ENCODE measurements at places on chromosomes 6 and 20.

GRCh38 chr6:36848658-36849441, 9.6 kb upstream of the CPNE5 start:
- DNase-seq: no peak

DNA sequence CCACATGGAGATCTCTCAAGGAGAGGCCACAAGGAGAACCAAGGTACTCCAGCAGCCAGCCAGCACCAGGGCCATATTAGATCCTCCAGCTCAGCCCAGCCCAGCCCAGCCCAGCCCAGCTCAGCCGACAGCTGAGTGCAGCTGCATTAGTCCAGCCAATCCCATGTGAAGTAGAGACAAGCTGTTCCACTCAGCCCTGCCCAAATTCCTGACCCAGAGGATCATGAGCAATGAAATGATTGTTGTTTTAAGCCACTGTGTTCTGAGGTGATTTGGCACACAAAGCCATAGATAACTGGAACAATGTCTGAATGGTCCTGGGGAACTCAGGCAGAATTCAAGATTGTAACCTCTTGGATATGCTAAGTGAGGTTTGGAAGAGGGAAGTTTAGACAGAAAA, 59.5 kb upstream of the BMP2 start:
- peak; percentile 90 for DNase-seq

DNA sequence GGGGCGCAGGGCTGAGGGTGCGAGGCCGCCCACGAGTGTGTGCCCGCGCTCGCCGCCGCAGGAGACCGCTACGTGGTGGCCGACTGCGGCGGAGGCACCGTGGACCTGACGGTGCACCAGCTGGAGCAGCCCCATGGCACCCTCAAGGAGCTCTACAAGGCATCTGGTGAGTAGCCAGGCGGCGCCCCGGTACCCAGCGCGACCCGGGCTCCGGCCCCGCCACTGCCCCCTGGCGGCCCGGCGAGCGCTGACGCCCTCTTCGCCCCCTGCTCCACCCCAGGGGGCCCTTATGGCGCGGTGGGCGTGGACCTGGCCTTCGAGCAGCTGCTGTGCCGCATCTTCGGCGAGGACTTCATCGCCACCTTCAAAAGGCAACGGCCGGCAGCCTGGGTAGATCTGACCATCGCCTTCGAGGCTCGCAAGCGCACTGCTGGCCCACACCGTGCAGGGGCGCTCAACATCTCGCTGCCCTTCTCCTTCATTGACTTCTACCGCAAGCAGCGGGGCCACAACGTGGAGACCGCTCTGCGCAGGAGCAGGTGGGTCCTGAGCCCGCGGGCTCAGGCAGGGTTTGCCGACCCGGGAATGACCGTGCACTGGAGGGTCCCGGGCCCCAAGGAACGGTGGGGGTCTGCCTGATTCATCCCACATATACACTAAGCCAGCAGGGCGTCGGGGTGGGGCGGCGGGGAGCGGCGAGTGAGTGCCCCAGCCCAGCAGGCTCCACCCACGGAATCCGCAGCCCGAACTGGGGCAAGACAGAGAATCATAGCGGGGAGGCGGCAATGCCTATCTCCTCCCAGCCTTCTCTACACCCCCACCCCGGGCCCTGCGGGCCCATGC, 17.4 kb downstream of the HSPA12B start:
- no peak for DNase-seq

GRCh38 chr6:153028286-153028685, 25.8 kb upstream of the MTRF1L start:
- no peak for DNase-seq

DNA sequence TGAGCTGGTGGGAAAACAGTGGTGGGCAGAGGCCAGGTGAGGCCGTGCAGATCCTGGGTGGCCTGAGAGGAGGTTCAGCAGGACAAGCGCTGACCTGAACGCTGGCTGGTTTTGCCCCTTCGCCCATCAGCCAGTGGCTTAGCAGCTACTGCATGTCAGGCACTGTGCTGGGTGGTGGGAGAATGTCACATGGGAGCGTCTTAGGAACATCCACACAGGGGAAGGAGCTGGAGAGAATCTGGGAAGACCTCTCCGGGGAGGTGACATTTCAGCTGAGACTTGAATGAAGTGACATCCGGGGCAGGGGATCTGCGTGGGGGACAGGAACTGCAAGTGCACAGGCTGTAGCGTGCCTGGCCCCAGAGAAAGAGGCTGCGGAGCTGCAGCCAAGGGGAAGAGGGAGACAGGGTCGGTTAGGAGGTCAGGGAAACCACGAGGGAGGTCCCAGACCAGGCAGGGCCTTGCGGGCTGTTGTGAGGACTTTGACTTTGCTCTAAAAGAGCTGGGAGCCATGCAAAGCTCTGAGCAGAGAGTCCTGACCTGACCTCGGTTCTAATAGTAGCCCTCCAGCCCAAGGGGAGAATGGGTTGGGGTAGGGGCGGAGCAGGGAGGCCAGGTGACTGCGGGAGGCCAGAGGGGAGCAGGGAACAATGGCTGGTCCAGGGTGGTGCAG, 156.8 kb upstream of the PTPN1 start:
- no peak for DNase-seq

Measured in dermis microvascular lymphatic vessel endothelial cell (primary cell).